Tibial nerve (tissue), 4 donors: ENCODE measurements at places on chromosomes 2 and 18. TPM values are rescaled to one million over a fixed set of nuclear protein-coding genes. Genes with fewer than 3 reads are reported as not detected.
A peak's percentile ranks its signal among the peaks of the same experiment; 100 is the strongest.

DNA sequence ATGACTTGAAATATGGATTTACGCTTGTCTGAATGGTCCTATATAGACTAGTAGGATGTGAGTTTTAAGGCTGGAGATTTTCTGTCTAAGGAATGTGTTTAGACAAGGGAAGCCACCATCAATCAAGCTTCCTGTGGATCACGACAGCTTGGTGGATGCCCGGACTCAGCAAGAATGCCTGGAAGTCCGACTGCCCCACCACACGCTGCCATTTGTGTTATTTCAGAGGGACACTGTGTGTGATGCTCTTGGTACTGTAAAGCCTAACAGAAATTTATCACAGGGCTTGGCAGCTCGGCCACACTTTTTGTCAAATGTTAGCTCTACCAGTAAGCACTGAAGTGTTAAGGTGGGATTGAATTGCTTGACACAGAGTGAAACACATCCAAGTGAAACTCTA, 127.1 kb upstream of the CDH7 start:
- H3K27me3 ChIP-seq, result no peaks in the 10 kb centered on the region
- no peaks in the 10 kb centered on the region for H3K36me3 ChIP-seq
- H3K4me1 ChIP-seq, result no peaks in the 10 kb centered on the region
- no peak overlapping the region for H3K4me3 ChIP-seq

GRCh38 chr2:25071966-25072365, 30.1 kb downstream of the EFR3B start:
- H3K4me3 ChIP-seq, result no peak overlapping the region
- peaks cover 7% of the 10 kb centered on the region for H3K4me1 ChIP-seq
- DNase-seq, result no peak
- no peak overlapping the region for H3K27ac ChIP-seq
- no peaks in the 10 kb centered on the region for H3K36me3 ChIP-seq

The ARHGAP15 gene
- 22.6 TPM for total RNA-seq

GRCh38 chr2:17628349-17629261, 88.1 kb downstream of the VSNL1 start:
- H3K27ac ChIP-seq, result no peak overlapping the region
- H3K36me3 ChIP-seq, result no peaks in the 10 kb centered on the region
- DNase-seq, result no peak
- no peaks in the 10 kb centered on the region for H3K27me3 ChIP-seq

The SERPINB12 gene
- total RNA-seq, result not detected

GRCh38 chr2:70686577-70687460, 81.2 kb downstream of the ADD2 start:
- DNase-seq, result no peak
- no peak overlapping the region for H3K27ac ChIP-seq
- H3K27me3 ChIP-seq, result no peaks in the 10 kb centered on the region

The CCDC68 gene
- 3.9 TPM for total RNA-seq

The ASTL gene
- total RNA-seq, result not detected

DNA sequence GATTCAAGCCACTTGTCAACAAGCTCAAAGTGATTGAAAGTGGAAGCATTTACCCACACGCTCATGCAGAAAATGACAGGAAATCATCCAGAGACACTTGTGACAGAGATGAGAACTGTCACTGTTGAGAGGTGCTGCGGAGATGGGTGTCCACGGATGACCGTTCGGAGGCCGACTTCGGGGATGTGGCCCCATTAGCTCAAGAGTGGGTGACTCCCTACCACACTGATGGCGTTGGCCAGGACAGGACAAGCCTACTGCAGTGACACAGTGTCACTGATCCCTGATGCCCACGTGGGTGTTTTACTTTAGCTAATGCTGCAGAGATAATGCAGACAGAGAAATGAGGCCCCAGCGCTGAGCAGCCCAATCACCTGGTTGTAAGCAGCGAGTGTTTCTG, 81.5 kb upstream of the YWHAQ start:
- no peak for DNase-seq
- no peaks in the 10 kb centered on the region for H3K4me1 ChIP-seq
- no peak overlapping the region for H3K4me3 ChIP-seq

DNA sequence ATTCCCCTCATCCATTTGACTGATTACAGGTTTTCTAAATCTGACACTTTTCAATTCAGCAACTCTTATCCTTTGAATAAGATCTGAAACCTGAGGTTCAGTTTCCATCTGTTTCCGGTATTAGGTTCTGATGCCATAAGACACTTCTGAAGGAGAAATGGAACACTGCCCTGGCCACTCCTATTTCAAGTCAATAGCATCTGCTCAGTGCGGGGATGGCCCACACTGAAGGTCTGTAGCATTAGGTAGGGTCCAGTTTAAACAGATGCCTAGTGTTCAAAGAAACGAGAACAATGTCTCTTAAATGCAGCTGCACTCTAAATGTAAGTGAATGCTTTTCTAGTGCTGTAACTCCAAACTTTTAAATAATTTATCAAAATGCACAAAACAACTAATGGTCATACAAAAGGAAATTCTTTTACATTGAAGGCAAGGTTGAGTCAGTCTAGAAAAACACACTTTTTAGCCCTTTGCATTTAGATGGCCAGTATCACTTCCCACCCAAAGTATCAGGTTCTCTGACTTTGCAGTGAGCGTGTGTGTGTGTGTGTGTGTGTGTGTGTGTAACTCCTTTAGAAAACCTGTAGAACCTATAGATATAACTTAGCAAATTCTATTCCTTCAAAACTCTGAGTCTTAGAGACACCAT, 78.2 kb downstream of the STK39 start:
- no peaks in the 10 kb centered on the region for H3K4me1 ChIP-seq
- no peaks in the 10 kb centered on the region for H3K36me3 ChIP-seq
- no peak overlapping the region for H3K27ac ChIP-seq
- no peak for DNase-seq
- no peaks in the 10 kb centered on the region for H3K27me3 ChIP-seq

GRCh38 chr2:197248001-197248401, 62.6 kb downstream of the ANKRD44 start:
- H3K27me3 ChIP-seq, result no peaks in the 10 kb centered on the region
- DNase-seq, result no peak
- H3K4me3 ChIP-seq, result no peak overlapping the region
- H3K4me1 ChIP-seq, result peaks cover 36% of the 10 kb centered on the region

The CFAP65 gene
- total RNA-seq, result not detected

DNA sequence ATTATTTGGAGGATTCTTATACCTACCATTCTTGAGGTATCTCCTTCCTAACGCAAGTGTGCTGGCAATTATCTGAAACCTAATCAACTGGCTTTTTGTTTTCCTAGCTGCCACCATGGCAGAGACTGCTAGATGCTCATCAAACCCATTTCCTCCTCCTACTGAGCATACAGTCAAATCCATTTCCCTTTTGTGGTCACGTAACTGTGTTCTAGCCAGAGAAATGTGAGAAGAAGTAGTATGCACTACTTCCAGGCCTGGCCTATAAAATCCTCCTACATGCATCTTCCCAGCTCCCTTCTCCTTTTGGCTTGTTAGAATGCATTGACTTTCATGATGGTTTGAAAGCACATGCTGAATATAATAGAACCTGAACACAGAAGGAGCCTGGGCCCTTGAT, 494.1 kb upstream of the MEIS1 start:
- no peaks in the 10 kb centered on the region for H3K27me3 ChIP-seq
- no peaks in the 10 kb centered on the region for H3K36me3 ChIP-seq
- DNase-seq, result no peak
- H3K4me3 ChIP-seq, result no peak overlapping the region

DNA sequence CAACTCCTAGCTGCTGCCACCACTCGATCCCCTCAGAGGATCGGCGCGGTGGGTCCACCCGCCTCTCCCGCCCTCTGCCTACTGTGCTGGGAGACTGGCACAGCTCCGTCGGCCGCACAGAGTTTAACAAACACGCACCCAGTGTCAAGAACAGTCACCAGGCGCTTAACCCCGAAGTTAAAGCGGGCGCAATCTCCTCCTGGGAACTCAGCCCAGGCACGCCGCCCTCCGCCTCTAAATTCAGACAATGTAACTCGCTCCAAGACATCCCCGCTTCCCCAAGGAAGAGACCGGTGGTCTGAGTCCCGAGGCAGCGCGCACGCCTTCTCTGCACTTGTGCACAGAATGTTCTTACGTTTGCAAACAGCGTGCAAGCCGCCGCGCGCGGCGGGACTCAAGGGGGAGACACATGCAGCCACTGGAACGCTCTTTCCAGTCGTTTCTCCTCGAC, 533 bp downstream of the CXCR4 start:
- H3K27me3 ChIP-seq, result no peaks in the 10 kb centered on the region
- peak overlapping the region; percentile 78 for H3K27ac ChIP-seq
- no peaks in the 10 kb centered on the region for H3K4me1 ChIP-seq
- no peak for DNase-seq
- H3K4me3 ChIP-seq, result peak overlapping the region; percentile 45

- no peak for DNase-seq
- no peaks in the 10 kb centered on the region for H3K27me3 ChIP-seq
- peak overlapping the region; percentile 2 for H3K4me3 ChIP-seq
- H3K27ac ChIP-seq, result peak overlapping the region; percentile 99
Observed at GRCh38 chr2:144509001-144509878, 10.7 kb downstream of the ZEB2 start.

DNA sequence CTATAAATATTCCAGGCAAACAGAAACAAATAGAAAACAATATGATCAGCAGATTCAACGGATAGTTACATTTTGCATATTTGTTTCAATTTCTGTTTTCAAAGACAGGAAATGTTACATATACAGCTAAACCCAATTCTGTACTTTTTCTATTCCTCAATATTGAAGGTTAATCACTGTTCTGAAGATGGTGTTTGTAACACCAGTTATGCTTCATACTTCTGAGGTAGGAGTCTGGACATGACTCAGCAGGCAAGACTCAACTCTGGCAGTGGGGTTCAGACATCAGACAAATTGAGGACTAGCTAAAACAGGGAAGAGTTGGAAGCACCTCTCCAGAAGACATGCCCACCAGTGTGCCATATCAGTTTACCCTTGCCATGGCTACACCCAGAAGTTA, 16.6 kb downstream of the SERPINB13 start:
- no peak for DNase-seq
- H3K4me1 ChIP-seq, result no peaks in the 10 kb centered on the region
- no peak overlapping the region for H3K27ac ChIP-seq
- no peaks in the 10 kb centered on the region for H3K36me3 ChIP-seq
- H3K27me3 ChIP-seq, result no peaks in the 10 kb centered on the region

GRCh38 chr2:140178234-140178633, 1398.0 kb upstream of the NXPH2 start:
- no peak overlapping the region for H3K27ac ChIP-seq
- H3K36me3 ChIP-seq, result no peaks in the 10 kb centered on the region
- H3K27me3 ChIP-seq, result no peaks in the 10 kb centered on the region
- no peaks in the 10 kb centered on the region for H3K4me1 ChIP-seq
- no peak overlapping the region for H3K4me3 ChIP-seq

DNA sequence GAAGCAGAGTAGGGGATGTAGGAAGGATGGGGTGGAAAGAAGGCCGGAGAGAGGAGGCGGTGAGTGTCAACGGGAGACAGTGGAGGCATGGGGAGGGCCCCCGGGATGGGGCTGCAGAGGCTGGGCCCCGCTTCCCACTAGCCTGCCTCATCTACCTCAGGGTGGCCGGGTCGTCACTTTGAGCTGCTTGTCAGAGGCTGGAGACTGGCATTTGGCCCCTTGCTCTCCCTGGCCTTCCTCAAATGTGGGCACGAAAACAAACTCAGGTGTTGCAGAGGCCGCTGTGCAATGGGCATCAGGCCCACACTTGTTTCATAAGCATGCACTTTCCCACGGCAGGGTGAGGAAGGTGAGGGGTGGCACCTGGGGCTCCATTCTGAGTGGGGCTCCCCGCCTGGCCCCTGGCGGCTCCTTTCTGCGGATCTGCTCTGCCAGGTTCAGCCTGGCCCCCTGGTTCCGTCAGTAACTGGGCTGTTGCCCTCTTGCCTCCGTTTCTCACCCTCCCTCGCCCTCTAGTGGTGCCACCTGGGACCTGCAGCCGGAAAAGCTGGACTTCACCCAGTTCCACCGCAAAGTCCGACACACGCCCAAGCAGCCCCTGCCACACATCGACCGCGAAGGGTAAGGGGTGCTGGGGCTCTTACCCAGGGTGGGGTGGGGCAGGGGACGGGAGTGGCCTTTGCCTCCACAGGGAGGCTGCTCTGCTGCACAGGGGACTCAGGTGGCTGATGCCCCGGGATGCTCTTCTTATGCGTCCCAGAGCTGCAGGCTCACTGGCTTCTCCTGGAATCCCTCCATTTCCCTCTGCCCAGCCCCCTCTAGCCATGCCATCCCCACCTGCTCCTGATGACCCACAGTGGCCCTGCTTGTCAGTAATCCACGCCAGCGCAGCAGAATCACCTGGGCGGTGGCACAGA, 125.4 kb downstream of the CTIF start:
- H3K27ac ChIP-seq, result no peak overlapping the region

DNA sequence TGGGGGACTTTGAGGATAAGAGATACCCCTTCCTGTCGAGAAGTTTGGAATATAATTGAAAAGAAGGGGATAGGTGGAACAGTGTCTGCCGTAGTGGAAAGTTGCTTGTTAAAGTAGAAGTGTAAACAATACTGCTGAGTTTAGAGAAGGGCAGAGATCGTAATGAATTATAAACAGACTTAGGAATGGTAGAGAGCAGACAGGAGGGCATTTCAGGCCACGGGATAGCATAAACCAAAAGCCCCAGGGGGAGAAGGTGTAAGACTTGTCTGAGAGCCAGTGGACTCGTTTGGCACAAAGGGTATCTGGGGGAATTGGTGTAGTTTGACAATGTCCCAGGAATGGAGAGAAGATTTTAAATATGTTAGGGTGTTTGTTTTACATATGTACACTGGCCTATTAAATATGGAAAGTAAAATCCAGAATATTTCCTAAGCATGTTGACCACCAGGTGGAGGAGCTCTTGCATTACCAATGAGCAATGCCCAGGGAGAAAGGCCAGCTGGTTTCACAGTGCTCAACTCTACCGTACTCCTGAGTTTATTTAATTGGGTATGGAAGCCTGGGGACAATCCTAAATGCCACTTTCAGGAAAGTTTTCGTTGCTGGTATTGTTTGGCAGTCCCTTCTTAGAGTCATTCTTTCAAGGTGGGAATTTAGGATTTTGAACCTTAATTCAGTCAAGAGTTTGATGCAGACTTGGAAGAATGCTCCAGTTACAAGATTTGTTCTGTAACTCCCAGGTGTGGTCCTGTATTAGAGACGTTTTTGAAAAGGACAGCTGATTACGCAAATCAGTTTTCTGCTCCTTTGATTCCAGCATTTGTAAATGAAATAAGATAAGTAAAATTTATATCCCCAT, 7.5 kb downstream of the COPS8 start:
- no peaks in the 10 kb centered on the region for H3K4me1 ChIP-seq
- peak; percentile 71 for DNase-seq
- H3K4me3 ChIP-seq, result no peak overlapping the region
- H3K36me3 ChIP-seq, result no peaks in the 10 kb centered on the region
- H3K27me3 ChIP-seq, result no peaks in the 10 kb centered on the region
